Ovary (tissue), 10 donors: ENCODE measurements at places on chromosomes 6 and 20.

GRCh38 chr6:157666729-157667128, 156.3 kb upstream of the SNX9 start:
- DNase-seq: no peak

DNA sequence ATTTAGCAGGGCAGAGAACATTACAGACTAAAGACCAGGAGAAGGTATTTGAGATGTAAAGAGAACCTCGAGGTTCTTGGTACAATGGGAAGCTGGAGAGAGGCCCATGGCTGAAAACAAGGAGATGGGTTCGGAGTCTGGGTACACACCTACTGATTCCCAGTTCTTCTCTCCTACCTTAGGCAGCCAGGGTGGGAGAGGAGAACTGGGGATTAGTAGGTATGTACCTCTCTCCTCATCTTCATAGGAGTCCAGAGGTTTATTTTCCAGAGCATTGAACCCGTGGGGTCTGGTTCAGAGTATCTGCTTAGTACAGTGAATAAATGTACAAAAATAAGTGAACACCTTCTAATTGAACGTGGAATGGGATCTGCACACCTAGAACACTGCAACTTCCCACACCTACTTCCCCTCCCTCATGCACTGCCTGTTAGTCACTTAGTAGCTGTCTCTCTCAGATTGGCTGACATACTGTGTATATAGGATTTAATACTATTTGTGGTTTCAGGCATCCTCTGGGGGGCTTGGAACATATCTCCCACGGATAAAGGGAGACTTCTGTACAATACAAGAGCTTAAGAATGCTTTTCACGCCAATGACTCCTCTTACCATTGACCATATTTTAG, 23.5 kb upstream of the NUP153 start:
- DNase-seq: no peak

DNA sequence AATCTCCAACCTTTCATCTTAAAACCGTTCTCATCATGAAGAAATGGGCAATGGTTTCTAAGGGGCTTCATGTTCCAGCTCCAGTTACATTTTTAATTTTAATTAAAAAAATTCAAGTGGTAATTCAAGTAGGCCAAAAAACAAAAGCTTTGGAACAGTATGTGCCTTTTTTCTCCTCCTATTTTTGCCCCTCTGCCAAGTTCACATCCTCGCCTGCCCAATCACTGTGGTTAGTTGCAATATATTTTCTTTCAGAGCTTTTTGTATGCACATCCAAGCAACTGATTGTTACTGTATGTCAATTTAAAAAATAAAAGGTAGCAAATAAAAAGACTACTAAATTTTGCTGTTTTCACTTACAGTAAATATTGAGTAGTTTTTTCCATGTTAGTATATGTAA, 99.8 kb upstream of the B3GAT2 start:
- DNase-seq: no peak

- DNase-seq: no peak
These were observed 17.2 kb upstream of the SPAG4 start for GRCh38 chr20:35598476-35598875.

- DNase-seq: no peak
These were observed 76.9 kb downstream of the CD83 start for GRCh38 chr6:14194483-14194882.
